ENCODE measurements at places on chromosomes 6 and 20.

DNA sequence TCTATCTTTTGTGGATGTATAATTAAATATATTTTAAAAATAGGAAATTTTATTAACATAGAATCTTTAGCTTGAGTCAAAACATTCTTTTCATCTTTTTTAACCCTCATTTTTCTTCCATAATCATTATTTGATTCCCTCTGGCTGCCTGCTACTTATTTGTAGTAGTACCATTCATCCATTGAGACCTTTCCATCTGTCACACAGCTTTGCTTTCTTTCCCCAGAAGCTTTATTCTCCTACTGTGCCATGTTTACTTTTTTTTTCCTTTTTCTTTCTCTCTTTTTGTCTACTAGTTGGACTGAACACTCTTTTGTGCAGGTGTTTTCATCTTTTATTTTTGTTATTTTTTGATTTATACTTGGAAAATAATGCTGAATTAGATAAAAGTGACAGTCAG lies 522.6 kb upstream of the MMS22L start:
- no peak for DNase-seq

DNA sequence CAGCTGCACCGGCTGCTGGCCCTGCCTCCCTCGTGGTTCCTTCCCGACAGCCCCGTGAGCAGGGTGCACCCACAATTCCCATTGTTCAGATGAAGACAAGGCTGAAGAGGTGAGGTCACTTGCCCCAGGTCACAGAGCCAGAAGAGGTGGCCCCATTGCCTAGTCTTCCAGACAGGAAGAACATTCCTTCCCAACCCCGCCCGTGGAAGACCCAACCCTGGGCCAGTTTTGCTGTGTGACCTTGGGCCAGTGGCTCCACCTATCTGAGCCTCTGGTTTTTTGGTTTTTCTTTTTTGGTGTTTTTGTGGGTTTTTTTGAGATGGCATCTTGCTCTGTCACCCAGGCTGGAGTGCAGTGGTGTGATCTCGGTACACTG lies 61.7 kb downstream of the RIPOR3 start:
- no peak for DNase-seq

DNA sequence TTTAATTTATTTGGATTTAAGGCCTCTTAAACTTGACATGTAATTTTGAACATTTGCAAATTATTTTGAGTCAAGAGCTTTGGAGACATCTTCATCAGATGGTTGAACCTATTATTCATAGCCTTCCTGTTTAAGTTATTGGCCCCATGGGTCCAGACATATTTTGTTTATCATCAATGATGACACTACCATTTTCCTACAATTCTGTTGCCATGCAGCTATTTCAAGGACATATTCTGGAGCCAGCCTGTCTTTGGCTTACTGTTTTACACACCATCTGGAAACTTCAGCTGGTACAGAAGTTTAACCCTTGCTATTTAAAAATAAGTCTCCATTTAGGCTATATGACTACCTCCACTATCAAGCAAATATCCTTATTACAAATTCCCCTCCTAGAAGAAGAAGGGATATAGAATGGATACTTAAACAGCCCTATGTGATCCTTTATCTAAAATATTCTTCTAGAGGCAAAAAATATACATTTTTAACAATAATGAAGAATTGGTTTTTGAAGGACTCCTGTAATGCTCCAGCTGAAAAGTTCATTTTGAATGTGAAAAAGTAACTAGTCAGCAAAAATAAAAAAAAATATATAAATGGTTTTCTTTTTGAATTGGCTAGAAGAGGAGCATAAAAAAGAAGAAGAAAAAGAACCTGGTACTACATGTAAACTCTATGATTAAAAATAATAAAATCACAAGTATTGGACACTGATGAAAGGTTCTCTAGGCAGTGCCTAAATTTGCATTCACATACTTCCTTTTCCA lies 544.0 kb upstream of the HS3ST5 start:
- DNase-seq = no peak

DNA sequence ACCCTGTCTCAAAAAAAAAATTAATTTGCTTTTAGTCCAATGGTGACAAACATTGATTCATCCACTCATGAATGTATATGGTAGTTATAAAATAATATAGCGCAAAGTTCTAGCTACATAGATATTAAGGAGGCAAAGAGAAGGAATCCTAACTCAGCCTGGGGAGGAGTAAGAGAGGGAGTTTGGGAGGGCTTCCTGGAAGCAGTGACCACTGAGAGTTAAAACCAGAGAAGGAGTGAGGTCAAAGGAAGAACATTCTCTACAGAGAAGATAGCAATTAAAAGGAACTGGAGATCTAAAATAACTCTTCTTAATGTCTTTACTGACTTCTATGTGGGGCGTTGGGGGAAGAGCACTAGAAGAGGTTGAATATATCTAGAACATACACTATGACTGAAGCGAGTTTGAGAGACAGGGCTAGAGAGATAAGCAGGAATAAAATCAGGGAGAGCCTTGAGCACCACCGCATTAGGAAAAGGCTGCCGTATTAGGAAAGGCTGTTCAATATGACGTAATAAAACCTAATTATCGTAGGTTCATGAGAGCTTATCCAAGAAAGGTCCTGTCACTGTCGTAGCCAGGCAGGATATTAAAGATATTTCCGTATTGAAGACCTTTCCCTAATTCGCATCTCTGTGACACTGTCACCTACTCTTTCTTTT lies 81.8 kb upstream of the CNKSR3 start:
- DNase-seq = no peak

DNA sequence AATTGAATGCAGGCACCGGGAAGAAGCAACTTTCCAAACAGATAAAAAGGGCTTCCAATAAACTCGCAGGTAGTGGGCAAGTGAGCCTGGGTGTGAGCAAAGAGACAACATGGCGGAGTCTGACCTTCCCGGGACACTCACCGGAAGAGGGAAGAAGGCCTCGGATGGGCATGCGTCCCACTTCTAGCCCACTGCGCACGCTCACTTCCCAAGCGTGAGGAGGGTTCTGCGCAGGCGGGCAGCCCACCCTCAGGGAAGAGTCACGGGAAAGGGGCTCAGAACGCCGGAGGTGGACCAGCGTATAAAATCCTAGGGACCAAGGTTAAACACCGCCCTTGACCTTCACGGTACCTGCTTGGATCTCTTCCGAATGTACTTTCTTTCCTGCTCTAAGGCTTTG lies 95.5 kb upstream of the AFDN start:
- DNase-seq = no peak

DNA sequence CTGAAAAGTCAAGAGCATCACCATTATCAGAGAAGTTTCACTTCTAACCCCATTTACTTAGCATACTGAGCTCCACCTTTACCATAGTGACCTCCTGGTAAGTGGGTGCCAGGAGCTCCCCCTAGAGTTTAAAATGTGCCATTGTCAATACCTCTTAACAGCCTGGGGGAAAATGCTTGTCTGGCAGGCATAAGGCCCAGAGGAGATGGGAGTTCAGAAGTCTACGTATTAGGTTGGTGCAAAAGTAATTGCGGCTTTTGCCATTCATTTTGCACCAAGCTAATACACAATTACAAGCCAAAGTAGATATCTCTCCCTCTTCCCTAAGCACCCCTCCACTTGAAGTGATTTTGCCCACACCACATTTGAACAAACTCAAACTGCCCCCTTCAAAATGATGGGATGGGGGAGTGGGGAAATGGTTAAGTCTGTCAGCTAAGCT lies 919.0 kb downstream of the KIF16B start:
- no peak for DNase-seq

Data from glutamatergic neuron (in vitro differentiated cells).